ENCODE measurements at places on chromosomes 6 and 20. TPM values are rescaled to one million over a fixed set of nuclear protein-coding genes. Genes with fewer than 3 reads are reported as not detected.

Gene BPIFA3
- not detected for total RNA-seq

Gene THBS2
- total RNA-seq, result not detected

Gene LY86
- 5.7 TPM for total RNA-seq

Gene RAE1
- 31.8 TPM for total RNA-seq

Gene FAM217A
- total RNA-seq, result not detected

Gene OR2H1
- total RNA-seq, result not detected

Gene LAMA2
- not detected for total RNA-seq

Gene ADGB
- not detected for total RNA-seq

Gene CD83
- total RNA-seq, result 11.5 TPM

Gene GZF1
- total RNA-seq, result 13.4 TPM

Gene NRSN2
- total RNA-seq, result 3.7 TPM

Gene SEMG1
- total RNA-seq, result not detected

Gene HLA-DQB2
- not detected for total RNA-seq

Gene UBE3D
- 4.4 TPM for total RNA-seq

Gene C6orf163
- total RNA-seq, result 3.2 TPM

Gene TULP1
- not detected for total RNA-seq

Measured in activated naive CD8-positive, alpha-beta T cell treated with anti-CD3 and anti-CD28 coated beads, Interleukin-2, amount 10 ng/mL, durations not matched to agents 7 days and 5 days (primary cell).